Thoracic aorta (tissue), 2 donors: ENCODE measurements at places on chromosomes 5 and 9. TPM values are rescaled to one million over a fixed set of nuclear protein-coding genes. Genes with fewer than 3 reads are reported as not detected.

DNM1 gene
- 9.7 TPM for total RNA-seq

- no peak for DNase-seq
- H3K27ac ChIP-seq = no peak overlapping the region
- H3K36me3 ChIP-seq = no peaks in the 10 kb centered on the region
- H3K27me3 ChIP-seq = no peaks in the 10 kb centered on the region
- no peak overlapping the region for H3K4me3 ChIP-seq
These were observed 20.4 kb downstream of the CRB2 start for GRCh38 chr9:123376218-123377071.

DNA sequence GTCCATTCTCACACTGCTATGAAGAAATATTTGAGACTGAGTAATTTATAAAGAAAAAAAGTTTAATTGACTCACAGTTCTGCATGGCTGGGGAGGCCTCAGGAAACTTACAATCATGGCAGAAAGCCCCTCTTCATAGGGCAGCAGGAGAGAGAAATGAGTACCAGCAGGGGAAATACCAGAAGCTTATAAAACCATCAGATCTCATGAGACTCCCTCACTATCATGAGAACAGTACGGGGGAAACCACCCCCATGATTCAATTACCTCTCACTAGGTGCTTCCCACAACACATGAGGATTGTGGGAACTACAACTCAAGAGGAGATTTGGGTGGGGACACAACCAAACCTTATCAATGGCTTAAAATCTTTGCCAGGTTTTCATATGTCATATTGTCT is 20.3 kb upstream of the TENT4A start:
- H3K4me1 ChIP-seq = no peaks in the 10 kb centered on the region
- H3K36me3 ChIP-seq = no peaks in the 10 kb centered on the region
- DNase-seq = no peak
- no peak overlapping the region for H3K27ac ChIP-seq

TMEM171 gene
- not detected for total RNA-seq

CCNO gene
- 0.95 TPM for total RNA-seq

DNA sequence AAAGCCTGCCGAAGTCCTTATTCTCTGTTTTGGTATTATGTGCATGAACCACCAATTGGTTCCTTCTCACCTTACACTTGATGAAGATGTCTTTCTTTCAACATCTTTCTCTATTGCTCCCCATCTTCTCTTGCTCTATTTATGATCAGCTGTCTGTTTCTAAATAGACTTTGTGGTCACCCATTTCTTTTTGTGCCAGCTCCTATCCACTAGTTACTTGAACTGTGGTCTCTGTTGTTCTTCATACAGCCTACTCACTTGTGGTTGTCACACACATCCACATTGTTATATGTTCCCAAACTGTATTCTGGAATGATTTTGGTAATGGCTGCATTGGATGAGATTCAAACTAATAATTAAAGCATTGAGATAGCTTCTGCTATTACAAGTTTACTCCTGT is 11.4 kb downstream of the VCAN start:
- no peak for DNase-seq
- H3K27ac ChIP-seq = no peak overlapping the region
- H3K4me3 ChIP-seq = no peak overlapping the region
- H3K27me3 ChIP-seq = no peaks in the 10 kb centered on the region
- no peaks in the 10 kb centered on the region for H3K4me1 ChIP-seq

DNA sequence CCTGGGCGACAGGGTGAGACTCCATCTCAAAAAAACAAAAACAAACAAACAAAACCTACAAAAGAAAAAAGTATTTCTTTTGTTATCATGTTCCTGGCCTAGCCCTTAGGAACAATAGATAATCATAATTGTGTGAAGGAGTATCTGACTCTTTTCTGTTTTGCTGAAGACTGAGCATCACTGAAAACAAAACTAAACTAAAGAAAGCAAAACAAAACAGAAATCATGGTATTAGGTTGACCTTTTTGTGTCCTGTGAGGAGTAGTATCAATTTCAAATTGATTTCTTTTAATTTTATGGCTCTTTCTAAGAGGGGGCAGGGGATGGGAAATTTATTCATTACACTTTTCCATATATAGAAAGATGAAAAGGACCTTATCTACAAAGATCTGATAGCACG is 246.0 kb downstream of the YTHDC2 start:
- no peak overlapping the region for H3K4me3 ChIP-seq
- H3K27me3 ChIP-seq = no peaks in the 10 kb centered on the region
- H3K4me1 ChIP-seq = no peaks in the 10 kb centered on the region
- DNase-seq = no peak
- H3K27ac ChIP-seq = no peak overlapping the region

- no peak for DNase-seq
- peaks cover 5% of the 10 kb centered on the region for H3K36me3 ChIP-seq
- H3K4me1 ChIP-seq = no peaks in the 10 kb centered on the region
These were observed 33.1 kb upstream of the ITGA2 start for GRCh38 chr5:52956014-52956413.

RORB gene
- 0.81 TPM for total RNA-seq

PTTG1 gene
- not detected for total RNA-seq

DNA sequence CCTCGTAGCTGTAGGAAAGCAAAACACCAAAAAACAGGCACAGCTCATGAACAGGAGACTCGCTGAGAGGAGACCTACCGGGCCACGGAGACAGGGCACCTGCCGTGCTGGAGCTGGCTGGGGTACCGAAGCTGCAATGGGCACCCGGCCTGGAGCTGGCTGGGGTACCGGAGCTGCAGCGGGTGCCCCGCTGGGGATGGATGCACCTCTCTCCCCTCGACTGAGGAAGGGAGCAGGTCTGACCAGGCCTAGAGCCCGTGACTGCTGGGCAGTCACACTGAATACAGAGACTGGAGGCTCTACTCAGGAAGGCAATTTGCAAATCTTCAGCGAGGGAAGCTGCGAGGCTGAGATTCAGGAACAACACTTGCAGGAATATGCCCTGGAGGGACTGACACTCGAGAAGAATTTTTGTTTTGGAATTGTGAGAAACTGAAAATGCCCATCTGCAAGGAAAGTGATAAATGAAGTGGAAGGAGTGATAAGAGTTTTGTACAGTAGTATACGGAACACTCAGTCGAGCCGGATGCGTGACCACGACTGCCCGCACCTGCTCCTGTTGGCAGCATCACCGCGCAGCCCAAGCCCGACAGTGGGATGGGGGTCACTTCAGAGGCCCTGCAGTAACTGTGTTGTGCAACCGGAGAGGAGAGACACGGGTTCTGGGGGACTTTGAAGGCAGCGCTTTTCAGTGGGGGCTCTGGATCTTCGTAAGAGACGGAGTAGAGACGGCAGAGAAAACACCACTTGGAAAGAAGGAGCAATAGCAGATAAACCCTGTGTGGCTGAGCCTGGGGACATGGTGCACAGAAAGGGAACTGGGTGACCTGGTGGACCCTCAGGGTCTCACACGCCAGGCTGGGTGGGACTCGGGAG is 27.9 kb upstream of the LPCAT1 start:
- H3K27me3 ChIP-seq = no peaks in the 10 kb centered on the region
- peaks cover 4% of the 10 kb centered on the region for H3K4me1 ChIP-seq
- no peak for DNase-seq
- peak overlapping the region; percentile 46 for H3K27ac ChIP-seq
- H3K36me3 ChIP-seq = no peaks in the 10 kb centered on the region
- H3K4me3 ChIP-seq = peak overlapping the region; percentile 50

DNA sequence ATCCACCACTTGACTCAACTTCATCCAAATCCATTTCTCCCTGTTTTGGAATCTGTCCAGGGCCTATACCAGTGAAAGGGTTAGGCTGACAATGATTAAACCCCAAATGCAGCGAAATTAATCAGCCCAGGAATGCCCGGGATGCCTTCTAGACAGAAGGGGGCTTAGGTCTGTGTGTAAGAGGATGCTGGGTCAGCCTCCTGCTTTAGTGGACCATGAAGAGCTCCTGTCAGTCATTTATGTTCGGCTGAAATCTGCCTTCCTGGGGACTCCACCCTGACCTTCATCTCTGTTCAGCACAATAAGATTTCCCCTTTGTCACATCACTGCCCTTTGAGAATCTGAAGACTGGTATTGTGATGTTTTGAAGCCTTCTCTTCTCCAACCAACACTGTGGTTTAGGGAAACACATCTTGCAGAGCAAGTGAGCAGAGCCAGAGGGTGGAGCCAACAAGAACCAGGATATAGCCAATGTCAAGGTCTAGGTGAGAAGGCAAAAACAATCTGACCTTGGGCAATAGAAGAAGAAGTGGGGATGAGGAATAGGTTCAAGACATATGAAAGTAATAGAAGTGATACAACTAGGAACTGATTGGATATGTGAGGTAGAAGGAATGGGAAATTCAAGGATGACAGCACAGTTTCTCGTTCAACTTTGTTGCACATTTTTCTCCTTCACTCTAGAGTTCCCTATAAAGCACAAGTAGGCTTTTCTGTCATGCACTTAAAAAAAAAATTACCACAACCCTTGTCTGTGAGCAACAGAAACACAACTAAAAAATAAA is 234.4 kb downstream of the ARHGAP26 start:
- no peak for DNase-seq
- no peak overlapping the region for H3K27ac ChIP-seq
- H3K27me3 ChIP-seq = no peaks in the 10 kb centered on the region

DNA sequence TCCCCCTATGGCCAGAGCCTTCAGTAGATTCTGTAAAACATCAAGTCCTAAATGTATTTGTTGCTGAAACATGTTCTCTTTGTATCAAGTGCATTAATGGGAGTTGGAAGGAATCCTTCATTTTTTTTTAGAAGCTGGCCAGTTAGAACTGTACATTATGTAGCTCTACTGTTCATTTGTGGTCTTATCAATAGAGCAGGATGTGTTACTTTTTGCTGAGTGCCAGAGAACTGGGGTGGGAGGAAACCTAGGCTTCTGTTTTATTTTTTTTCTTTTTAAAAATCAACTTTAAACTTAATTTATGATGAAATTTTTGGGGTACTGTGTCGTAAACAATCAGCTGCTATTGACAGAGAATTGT is 5.1 kb downstream of the PIP5K1B start:
- H3K4me3 ChIP-seq = no peak overlapping the region
- no peak for DNase-seq
- H3K27me3 ChIP-seq = no peaks in the 10 kb centered on the region

- H3K4me1 ChIP-seq = peaks cover 11% of the 10 kb centered on the region
- H3K36me3 ChIP-seq = no peaks in the 10 kb centered on the region
- no peaks in the 10 kb centered on the region for H3K27me3 ChIP-seq
- H3K4me3 ChIP-seq = no peak overlapping the region
These were observed 825.5 kb downstream of the TLR4 start for GRCh38 chr9:118529624-118530214.

GRCh38 chr5:83077662-83078261 is 415 bp downstream of the XRCC4 start:
- DNase-seq = no peak
- H3K27ac ChIP-seq = peak overlapping the region; percentile 84
- H3K36me3 ChIP-seq = no peaks in the 10 kb centered on the region
- peaks cover 47% of the 10 kb centered on the region for H3K4me1 ChIP-seq
- peak overlapping the region; percentile 96 for H3K4me3 ChIP-seq
